ENCODE measurements at places on chromosomes 11 and 22.
A peak's percentile ranks its signal among the peaks of the same experiment; 100 is the strongest.

DNA sequence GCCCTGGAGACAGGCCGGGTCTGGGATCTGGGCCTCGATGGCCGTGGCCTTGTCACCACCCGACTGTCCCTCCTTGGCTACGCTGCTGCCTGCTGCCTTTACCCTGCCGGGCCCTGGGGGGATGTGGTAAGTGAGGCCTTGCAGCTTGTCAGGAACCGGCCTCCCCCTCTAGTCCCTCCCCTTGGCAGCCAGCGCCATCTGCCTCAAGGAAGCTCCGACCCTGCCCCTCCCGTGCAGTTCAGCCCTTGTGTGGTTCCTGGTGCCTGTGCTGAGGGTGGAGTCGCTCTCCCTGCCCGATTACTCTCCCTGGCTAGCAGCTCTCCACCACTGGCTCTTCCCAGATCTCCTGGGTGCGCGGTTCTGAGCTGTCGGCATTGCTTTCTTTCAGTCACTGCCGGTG is 33.7 kb downstream of the CTTN start:
- no peak for DNase-seq

- DNase-seq = peak; percentile 46
These were observed 5.5 kb downstream of the B3GNT6 start for GRCh38 chr11:77039491-77040400.

DNA sequence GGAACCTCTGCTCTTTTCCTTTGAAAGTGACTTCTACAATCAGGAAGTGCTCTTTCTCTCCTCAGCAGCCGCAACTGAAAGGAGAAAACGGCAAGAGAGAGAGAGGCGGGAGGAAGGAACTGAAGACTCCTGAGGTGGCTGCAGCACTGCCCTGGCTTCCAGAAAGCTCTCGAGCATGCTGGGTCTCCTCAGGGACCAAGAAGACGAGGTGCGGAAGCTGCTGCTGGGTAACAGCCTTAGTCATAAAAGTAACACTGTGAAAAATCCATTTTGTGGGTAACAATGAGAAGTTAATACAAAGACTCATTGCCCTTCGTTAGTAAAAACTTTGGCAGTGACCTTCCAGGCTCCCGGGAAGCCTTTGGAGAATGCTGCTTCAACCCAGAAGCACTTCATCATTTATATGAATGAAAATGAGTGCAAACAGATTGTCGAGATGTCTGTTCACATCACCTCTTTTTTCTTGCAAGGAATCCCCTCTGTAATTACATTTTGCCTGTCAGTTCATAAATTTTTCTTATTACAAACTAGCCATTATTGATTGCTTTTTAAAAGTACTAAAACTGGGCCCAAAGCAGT is 473.4 kb downstream of the SOX6 start:
- DNase-seq = no peak

- DNase-seq = no peak
These were observed 3.7 kb downstream of the FAM180B start for GRCh38 chr11:47589977-47590861.

GRCh38 chr11:69807106-69807815 is 12.0 kb downstream of the FGF3 start:
- no peak for DNase-seq

- DNase-seq = no peak
These were observed 153.0 kb downstream of the LRRC4C start for GRCh38 chr11:41306431-41306830.

GRCh38 chr11:67616431-67617242 is 9.9 kb downstream of the NDUFV1 start:
- DNase-seq = no peak

- no peak for DNase-seq
These were observed 95.1 kb upstream of the GRAMD1B start for GRCh38 chr11:123334925-123335324.

GRCh38 chr11:112962579-112963367 is 1.6 kb downstream of the NCAM1 start:
- peak; percentile 5 for DNase-seq

DNA sequence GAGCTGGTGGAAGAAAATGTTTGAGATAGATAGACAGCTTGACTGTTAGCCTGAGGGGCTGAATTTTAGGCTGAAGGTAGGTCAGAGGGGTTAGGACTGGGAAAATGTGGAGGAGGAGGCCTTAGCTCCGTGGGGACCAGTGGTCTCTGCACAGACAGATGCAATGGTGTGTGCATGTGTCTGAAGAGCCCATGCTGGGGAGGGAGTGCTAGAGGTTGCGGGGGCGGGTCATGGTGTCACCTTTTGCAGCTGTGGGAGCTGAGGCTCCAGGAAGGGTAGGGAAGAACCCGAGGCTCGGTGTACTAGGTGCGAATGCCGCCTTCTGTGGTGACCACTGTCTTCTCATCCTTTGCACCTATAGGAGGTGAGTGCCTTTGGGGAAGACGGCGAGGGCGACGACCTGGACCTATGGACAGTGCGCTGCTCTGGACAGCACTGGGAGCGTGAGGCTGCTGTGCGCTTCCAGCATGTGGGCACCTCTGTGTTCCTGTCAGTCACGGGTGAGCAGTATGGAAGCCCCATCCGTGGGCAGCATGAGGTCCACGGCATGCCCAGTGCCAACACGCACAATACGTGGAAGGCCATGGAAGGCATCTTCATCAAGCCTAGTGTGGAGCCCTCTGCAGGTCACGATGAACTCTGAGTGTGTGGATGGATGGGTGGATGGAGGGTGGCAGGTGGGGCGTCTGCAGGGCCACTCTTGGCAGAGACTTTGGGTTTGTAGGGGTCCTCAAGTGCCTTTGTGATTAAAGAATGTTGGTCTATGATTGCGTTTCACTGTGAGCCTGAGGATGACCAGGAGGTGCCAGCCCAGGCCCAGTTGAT is 1.6 kb downstream of the SDF2L1 start:
- no peak for DNase-seq

GRCh38 chr11:36437413-36437812 is 72.7 kb downstream of the TRAF6 start:
- no peak for DNase-seq

DNA sequence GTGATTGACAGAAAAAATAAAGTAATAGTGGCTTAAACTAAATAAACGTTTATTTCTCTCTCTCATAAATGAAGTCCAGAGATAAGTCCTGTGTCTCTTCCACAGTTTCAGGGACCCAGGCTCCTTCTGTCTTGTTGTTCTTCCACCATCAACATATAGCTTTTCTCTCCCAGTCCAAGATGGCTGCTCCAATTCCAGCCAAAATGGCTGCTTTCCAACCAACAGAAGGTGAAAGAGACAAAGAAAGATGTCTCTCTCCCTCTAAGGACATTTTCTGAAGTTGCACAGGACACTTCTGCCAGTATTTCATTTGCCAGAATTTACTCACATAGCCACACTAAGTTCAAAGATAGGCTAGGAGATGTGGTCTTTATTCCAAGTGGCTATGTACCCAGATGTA is 9.4 kb upstream of the PLEKHB1 start:
- DNase-seq = no peak

GRCh38 chr22:47178339-47178738 is 415.9 kb downstream of the TBC1D22A start:
- no peak for DNase-seq

- DNase-seq = no peak
These were observed 176.2 kb downstream of the SBF2 start for GRCh38 chr11:10117709-10118351.

Data from GM12891 (cell line).